ENCODE measurements at places on chromosomes 5 and 9.

DNA sequence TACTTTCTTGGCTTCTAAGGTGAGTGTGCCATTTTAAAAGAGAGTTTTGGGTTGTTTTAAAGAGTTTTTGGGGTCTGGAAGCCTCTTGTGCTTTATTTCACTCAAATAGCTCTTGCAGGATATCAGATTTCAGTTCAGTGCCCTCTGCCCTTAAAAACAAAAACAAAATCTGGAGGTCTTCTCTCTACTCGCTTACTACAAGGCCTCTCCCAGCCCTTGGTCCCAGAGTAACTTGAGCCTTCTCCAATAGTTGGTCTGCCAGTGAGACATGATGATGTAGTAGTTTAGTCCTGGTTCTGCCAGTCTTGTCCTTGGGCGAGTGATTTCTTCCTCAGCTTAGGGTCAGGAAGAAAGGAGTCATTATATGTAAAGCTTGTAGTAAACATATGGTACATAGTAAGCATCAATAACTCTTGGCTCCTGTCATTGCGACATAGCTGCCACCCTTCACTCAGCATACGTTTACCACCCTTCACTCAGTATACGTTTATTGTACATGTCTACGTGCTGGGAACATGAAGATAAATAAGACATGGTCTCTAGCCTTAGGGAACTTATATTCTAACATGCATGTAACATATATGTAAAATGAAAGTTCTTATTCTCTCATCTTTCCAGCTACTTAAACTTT is 147.6 kb downstream of the MAN2A1 start:
- DNase-seq: no peak

DNA sequence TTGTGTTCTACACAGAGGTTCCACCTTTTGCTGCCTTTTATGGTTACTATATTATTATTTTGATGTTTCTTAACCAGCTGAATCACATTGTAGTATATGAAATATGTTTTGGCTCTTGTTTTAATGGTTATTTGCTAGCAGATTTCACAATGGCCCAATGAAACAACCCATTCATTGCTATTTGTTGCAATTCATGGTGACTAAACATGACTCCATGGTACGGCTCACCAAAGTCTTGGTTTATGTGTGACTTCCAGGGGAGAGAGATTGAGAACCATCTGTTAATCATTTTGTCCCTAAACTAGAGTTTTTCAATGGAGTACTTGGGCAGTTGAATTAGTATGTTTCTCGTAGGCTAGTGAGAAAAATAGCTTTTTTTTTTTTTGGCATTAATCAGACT is 108.4 kb downstream of the GHR start:
- no peak for DNase-seq

DNA sequence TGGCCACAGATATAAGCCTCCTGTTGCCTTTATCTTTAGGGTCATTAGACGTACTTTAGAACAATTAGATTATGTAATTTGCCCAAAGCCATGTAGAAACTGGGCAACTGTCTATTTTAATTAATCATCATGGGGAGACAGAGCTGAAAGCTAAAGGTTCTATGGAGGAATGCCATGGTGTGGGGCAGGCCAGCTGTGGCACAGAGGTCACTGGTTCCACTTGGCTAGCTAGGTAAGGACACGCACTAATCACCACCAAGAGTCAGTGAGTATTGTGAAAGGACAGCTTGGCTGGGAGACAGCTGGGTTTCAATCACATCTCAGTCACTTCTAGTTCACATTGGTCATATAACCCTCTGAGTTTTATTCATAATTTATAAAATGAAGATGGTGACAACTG is 81.7 kb downstream of the HMHB1 start:
- DNase-seq: no peak

GRCh38 chr5:42949348-42950115 is 90.6 kb downstream of the ANXA2R start:
- no peak for DNase-seq

- no peak for DNase-seq
Measured at GRCh38 chr9:87516222-87516925, 18.7 kb downstream of the DAPK1 start.

GRCh38 chr5:174953871-174954270 is 229.5 kb downstream of the MSX2 start:
- DNase-seq: no peak

DNA sequence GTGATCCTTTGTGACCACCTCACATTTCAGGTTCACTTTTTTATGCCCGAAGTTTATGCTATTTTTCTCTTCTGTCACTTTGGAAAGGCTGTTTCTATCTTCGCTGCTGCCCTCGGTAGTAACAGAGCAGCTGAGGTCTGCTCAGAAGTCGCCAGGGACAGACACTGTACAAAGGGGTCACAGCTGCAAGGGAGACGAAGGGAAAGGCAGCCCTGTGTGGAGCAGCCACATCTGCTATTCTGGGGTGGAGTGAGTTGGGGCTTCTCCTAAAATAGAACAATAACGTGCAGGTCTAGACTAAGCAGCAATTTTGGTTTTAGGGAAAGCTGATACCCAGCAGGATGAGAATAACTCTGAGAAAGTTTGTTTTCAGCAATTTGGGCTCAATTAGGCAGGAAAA is 72.5 kb downstream of the ACTL7B start:
- no peak for DNase-seq

- no peak for DNase-seq
Measured at GRCh38 chr5:108727236-108727650, 20.5 kb upstream of the FER start.

DNA sequence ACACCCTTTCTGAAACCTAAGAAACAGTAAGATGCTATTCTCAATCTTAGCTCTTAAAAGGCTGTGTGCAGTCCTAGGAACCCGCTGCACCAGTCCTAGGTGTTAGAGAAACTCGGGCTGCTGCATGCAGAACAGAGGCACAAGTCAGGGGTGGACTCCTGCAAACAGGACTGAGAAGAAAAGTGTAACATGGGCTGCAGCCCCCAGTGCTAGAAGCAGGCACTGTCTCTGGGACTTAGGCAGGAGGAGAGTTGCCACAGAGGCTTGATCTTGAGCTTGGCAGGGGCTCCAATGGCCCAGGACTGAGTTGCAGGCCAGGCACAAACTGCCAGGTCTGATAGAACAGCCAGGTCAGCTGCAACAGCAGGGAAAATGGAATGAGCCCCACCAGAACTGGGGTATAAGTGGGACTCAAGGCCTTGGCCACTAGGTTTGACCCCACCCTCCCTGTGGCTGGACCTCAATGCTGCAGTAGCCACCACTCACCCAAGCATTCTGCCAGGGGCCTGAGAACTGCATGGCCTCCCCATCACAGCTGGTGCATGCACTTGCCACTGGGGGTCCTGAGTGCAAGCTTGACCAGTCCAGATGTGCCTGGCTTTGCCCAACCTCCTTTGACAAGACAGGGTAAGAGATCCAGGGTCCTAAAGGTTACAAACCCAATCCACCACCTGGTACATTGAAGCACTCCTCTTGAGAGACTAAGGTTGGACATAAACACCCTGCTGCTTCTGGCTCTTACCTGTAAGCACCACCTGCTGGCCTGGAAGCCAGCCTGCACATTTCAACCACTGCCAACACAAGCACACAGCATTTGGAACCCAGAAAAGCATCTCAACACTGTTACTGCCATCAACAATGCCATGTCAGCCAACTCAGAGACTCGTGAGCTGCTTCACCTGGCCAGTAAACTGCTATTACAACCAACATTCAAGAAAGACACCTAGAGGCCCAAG is 103.3 kb downstream of the FBXL17 start:
- DNase-seq: no peak

GRCh38 chr5:133259199-133259997 is 207.6 kb downstream of the HSPA4 start:
- DNase-seq: no peak

DNA sequence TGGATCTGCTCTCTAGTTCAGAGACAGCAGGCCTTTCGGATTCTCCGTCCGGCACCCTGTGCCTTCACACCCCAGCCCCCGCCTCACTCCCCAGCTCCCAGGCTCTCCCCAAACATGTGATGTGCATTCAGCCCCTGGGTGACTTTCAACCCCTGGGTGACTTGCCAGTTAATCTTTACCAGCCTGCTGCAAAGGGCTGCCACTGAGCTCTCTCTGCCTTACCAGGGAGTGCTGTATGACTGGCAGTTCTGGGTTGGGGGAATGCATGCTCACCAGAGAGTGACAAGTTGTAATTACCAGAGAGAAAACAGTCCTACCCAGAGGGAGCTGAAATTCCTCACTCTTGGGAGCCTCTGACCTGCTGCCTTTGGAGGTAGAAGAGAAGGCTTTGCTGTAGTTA is 4.9 kb upstream of the ADRA1B start:
- no peak for DNase-seq

DNA sequence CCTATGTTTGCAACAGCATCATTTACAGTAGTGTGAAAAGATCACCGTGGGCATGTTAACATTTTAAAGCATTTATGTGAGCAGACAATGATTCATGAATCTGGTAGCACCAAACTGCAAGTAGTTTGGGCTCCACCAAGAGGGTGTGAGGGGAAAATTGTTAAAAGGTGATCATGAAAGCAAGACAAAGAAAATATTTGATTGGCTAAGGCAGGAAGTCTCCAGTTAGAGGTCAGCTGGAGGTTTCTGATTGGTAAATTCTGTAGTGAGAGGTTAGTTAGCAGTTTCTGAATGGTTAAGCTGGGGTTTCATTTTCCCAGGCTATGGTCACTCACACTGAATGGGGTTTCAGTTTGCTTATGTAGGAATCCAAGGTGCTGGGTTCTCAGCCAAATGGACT is 13.5 kb upstream of the DRD1 start:
- DNase-seq: no peak

Data from GM04504 (cell line).